ENCODE measurements at places on chromosomes 6 and 20.

- DNase-seq: no peak
Observed at GRCh38 chr20:22496817-22497216, 87.6 kb downstream of the FOXA2 start.

DNA sequence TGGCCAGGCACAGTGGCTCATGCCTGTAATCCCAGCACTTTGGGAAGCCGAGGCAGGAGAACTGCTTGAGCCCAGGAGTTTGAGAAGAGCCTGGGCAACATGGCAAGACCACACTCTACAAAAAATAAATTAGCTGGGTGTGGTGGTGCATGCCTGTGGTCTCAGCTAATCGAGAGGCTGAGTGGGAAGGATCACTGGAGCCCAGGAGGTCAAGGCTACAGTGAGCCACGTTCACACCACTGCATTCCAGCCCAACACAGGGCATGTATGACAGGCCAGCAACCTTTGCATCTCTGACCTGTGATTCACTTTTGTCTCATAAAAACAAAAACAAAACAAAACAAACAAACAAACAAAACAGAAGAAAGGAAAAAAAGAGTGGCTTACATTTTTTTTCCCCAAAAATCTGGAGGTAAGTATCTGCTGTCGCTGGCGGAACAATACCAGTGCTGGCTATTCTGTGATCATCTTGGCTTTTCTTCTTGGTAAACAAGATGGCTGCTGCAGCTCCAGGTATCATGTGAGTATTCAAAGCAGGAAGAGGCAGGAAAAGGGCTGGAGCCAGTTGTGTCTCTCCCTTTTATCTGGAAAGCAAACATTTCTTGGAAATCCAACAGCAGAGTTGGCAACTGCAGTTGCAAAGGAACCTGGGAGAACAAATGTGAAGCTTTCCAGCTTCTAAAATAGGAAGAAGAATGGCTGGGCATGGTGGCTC, 40.4 kb upstream of the ZMYND8 start:
- no peak for DNase-seq

- no peak for DNase-seq
Observed at GRCh38 chr6:73888050-73888449, 192.0 kb downstream of the CD109 start.

DNA sequence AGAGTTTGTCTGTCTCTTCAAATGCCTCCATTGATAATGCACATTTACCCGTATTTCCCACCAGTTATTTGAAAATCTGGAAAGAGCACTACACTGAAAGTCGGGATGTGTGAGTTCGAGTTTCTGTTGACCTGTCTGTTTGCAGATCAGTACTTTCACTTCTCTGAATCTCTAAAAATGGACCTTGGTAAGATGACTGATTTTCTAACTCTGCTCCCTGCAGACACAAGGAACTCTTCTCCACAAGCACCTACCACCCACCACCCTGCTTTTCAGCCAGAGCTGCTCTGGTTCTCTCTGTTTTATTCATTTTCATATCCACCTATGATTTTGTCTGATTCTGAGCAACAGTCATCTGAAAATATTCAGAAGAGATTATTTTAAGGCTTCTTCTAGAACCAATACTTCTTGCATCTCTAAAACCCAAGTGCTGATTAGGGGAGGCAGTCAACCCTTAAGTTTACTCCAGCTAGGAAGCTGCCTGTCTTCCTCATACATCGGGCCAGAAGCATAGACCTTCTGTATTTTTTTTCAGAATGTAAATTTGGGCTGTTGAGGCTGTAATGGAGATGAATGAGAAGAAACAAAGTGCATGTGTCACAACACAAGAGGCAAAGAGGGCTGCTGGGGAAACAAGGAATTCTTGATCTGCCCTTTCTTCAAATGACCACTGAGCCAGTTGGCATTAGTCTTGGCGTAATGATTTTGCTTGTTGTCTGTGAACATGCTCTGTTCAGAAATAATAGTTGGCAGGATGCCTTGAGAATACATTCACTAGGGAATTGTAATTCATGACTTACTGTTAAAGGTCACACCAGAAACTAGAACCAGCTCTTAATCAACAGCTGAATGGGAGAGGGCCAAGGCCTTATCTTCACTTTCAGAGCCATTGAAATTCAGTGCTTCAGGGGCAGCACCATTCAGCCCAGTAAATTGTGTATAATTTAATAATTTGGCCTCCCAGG, 85.4 kb upstream of the MYLIP start:
- DNase-seq: no peak

DNA sequence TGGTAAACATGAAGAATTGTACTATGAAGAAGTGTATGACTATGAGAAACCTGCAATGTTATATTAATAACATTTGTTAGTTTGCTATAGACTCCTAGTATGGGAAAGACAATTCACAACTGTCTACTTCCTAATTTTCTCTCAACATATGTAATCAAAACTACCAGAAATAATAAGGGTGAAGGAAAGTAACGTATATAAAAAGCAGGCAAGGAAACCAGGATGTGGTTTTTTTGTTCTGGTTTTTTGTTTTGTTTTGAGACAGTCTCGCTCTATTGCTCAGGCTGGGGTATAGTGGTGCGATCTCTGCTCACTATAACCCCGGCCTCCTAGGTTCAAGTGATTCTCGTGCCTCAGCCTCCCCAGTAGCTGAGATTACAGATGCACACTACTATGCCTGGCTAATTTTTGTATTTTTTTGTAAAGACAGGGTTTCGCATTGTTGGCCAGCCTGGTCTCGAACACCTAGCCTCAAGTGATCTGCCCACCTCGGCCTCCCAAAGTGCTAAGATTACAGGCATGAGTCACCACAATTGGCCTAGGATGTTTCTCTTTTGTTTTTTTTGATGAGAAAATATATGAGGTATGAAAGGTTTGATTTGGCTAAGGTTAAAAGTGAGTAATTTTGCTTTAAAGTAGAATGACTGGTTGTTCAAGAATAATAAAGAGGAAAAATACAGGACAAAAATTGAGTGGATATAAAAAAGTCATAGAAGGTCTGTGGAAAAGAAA, 83.1 kb downstream of the PTCHD4 start:
- no peak for DNase-seq

- peak; percentile 53 for DNase-seq
Observed at GRCh38 chr6:146913842-146914488, 290.3 kb upstream of the STXBP5 start.

GRCh38 chr6:56528412-56528841, 114.3 kb downstream of the DST start:
- DNase-seq: no peak

- no peak for DNase-seq
Observed at GRCh38 chr6:87282743-87283142, 39.6 kb upstream of the SMIM8 start.

DNA sequence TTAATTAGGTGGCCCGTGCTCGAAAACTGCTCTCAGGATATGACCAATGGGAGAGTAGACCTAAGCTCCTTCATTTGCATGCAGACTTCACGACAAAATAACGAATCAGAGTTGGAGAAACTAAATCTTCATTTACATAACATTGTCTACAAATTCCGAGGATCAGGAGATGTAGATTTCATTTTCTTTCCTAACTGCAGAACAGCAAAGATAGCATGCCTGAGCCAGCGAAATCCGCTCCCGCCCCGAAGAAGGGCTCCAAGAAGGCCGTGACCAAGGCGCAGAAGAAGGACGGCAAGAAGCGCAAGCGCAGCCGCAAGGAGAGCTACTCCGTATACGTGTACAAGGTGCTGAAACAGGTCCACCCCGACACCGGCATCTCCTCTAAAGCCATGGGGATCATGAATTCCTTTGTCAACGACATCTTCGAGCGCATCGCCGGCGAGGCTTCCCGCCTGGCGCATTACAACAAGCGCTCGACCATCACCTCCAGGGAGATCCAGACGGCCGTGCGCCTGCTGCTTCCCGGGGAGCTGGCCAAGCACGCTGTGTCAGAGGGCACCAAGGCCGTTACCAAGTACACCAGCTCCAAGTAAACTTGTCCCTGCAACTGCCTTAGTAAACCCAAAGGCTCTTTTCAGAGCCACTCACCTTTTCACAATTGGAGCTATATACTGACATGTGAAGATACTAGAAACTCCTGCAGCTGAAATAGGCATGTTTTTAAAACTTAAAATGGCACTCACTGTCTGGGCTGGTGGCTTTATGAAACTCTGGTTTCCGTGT, 96.5 kb downstream of the HFE start:
- peak; percentile 76 for DNase-seq

Measured in SW480 (cell line).